Central memory CD4-positive, alpha-beta T cell (primary cell): ENCODE measurements at places on chromosomes 4 and X.

GRCh38 chr4:71009890-71010588 is 16.6 kb downstream of the DCK start:
- DNase-seq: peak; percentile 41

- no peak for DNase-seq
Measured at GRCh38 chrX:928606-929005, 283.8 kb downstream of the CRLF2 start.

GRCh38 chrX:95893636-95894035 is 791.0 kb upstream of the DIAPH2 start:
- no peak for DNase-seq

DNA sequence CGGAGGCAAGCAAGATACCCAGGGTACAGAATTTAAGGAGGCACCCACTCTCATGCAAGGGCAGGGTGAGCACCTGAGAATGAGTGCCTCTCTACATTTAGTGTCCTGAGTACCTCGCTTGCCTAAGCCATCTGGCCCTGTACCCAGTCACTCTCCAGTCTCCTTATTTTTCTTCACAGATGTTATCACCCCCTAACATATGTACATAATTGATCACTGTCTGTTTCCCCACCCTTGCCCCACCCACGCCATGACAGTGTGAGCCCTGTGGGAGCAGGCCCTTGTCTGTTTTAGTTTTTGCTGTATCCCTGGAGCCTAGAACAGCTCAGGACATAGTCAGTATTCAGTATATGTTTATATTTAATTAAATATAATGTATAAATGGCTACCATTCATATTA is 113.6 kb downstream of the SPRY1 start:
- DNase-seq: no peak

DNA sequence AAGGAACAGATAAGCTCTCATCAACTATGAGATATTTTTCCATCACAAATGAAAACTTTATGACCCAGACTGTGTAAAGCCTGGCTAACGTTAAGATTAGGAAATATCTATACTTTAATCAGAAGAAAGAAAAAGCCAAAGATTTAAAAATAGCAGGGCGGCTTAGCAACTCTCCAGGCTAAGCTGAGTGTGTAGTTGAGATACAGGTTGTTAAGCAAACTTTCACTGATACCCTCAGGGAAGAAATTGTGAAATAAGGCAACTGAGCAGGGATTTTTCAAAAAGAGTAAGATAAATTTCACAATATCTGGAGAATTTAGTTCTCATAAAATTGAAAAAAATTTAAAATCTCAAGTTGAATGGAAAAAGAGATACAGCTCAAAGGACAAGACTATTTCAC is 382.0 kb downstream of the RAPGEF2 start:
- no peak for DNase-seq

DNA sequence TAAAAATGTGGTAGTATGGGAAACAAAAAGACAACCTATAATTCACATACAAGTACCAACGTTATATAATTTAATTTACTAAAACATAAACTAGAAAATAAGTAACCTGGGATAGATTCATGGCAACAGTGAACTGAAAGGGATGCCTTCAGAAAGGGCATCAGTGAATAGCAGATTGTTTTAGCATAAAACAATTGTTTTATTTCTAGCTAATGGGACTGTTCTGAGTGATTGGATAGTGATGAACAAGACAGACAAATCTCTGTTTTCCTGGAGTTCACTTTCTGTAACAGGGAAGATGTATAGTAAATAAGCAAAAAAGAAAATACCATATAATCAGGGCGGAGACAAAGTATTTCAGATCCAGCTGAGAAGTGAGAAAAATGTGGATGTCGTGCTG is 379.1 kb upstream of the SPOCK3 start:
- no peak for DNase-seq

DNA sequence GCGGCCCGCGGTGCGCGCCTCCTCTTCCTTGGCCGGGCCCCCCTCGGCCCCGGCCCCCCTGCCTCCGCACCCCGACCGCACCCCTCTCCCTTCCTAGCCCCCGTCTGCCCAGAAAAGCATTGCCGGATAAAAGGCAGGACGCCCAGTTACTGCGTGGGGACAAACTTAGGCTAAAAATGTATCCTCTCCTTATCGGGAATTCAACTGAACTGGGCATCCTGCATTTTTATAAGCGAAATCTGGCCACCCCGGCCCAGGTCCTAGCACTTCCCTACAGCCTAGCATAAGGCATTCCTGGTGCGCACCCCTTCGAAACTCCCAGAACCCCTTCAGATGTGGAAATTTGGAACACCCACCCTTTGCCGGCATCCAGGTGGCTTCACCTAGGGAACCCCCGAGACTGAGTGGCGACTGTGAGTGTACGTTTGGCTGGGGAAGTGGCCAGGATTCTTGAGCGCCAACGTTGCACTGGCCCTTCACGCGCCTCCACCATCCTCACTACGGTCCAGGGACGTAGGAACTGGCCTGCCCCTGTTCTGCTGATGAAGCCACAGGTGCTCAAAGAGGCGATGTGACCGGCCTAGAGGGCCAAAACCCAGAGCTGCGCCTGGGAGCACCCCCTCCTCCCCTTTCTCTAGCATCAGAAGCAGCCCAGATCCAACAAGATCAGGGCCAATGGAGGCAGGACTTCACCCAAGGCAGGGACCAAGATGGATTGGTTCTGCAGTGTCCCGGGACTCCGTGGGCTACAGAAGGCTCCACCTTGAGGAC is 5.7 kb upstream of the RNF4 start:
- DNase-seq: no peak

DNA sequence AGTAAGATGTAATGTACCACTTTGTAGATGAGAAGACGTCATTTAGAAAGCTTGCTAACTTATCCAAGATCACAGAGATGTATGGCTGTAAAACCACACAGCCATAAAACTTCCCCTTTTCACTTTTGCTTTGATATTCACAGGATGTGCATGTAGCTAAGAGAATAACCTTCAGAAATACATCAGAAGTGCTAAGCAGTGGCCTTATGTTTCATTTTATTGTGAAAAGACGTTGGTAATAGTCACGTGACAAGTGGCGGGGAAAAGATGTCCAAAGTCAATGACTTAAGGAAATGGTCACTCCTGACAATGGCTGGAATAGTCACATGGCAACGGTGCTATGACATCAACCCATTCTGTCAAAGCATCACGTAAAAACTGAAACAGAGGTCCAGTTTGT is 12.9 kb upstream of the WDR17 start:
- no peak for DNase-seq

DNA sequence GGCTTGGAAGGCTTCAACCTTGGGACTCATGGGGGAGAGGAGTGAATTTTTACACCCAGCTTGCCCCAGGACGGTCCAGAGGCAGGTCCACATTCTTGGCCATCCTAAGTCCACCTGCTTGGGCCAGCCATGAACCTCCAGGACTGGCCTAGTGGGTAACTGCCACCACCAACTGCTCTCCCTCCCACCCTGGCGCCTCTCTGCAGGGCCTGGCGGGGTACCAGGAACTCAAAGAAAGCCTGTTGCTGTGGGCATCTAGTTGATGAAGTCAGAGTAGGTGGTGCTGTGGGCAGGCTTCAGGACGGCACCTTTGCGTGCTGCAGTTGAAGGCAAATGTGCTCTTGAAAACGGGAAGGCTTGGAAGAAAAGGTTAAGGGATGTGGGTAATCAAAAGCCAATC is 12.0 kb downstream of the BCOR start:
- no peak for DNase-seq

- DNase-seq: no peak
Measured at GRCh38 chr4:62320612-62321011, 1120.5 kb downstream of the ADGRL3 start.

DNA sequence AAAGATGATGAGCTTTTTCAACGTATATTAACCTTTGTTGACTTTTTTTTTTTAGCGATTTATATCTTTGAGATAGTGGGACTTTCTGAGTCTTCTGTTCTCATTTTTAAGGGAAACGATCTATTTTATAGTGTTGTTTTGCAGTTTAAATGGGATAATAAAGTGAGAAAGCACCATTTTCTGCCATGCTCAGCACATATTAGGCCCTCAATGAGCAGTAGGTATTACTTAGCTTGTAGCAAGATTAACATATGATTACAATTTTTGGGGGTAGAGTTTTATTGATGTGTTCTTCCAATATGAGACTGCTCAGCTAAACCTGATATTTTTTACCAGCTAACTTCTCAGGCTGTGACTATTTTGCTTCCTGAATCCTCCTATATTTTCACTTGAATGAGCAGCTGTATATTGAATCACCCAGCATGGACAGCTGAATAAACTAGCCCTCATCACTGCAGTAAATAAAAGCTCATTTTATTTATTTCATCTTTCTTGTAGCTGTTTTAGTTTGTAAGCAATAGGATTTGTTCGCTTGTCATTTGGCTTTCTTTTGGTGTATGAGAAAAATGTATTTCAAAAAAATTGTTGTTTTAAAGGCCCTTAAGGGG is 43.7 kb downstream of the UGT8 start:
- no peak for DNase-seq

DNA sequence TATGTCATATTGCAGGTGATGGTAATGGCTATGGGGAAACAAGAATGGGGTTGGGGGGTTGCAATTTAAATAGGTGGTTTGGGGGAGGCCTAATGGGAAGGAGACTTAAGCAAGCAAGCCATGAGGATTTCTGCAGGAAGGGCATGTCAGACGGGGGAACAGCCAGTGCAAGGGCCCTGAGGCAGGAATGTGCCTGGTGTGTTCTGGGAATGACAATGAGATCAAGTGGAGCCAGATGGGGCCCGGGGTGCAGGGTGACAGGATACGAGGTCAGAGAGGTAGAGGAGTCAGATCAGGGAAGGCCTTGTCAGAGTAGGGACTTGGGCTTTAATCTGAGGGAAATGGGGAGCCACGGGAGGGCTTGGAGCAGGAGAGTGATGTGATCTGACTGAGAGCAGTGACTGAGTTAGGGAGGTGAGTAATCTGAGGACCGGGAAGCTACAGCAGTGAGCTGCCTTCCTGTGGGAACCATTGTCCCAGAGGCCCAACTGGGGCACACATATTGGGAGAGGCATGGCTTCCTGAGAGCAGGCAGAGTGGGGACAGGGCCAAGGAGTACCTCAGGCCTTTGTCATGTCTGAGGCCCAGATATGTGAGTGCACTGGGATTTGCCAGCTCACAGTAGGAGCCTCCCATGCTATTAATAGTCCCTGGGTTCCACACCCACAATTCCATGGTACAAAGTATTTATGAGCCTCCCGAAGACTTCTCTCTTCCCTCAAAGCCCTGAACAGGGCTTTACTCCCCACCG is 139.8 kb downstream of the BCOR start:
- no peak for DNase-seq

- DNase-seq: no peak
Measured at GRCh38 chr4:123235431-123235830, 161.2 kb upstream of the SPRY1 start.

GRCh38 chr4:85790582-85790981 is 315.6 kb downstream of the ARHGAP24 start:
- no peak for DNase-seq
